Stimulated activated CD4-positive, alpha-beta T cell treated with anti-CD3 and anti-CD28 coated beads, TNF-alpha, amount 100 ng/mL, for 1 hour (primary cell): ENCODE measurements at places on chromosomes 2 and 18.

- no peak for DNase-seq
Measured at GRCh38 chr18:48290162-48290926, 118.8 kb downstream of the ZBTB7C start.

- no peak for DNase-seq
Measured at GRCh38 chr2:38572167-38572566, 30.6 kb downstream of the HNRNPLL start.

DNA sequence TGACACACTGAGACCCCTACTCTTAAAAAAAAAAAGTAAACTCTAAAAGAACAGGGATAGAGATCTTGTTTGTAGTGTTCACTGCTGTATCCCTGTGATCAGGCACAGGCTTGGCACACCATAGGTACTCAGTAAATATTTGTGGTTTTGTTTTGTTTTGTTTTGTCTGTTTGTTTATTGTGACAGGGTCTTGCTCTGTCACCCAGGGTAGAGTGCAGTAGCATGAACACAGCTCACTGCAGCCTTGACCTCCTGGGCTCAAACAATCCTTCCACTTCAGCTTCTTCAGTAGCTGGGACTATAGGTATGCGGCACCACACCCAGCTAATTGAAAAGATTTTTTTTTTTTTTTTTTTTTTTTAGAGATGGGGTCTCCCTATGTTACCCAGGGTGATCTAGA is 3.4 kb downstream of the FKBP1B start:
- DNase-seq = no peak

DNA sequence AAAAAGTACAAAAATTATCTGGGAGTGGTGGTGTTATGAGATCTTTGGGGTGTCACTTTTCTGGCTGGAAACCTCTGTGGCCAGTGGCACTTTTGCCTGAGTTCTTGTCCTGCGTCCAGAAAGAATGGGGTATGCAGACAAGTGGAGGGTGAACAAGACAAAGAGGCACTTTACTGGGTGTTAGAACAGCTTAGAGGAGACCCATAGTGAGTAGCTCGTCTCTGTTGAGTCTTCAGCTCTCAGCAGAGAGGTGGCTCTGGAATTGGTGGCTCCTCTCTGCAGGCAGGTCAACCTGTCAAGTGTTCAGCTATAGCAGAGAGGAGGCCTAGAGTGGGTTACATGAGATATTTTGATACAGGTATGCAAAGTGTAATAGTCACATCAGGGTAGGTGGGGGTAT is 26.1 kb downstream of the CRYGD start:
- DNase-seq = no peak
